ENCODE measurements at places on chromosomes 7 and 10. TPM values are rescaled to one million over a fixed set of nuclear protein-coding genes. Genes with fewer than 3 reads are reported as not detected.
A peak's percentile ranks its signal among the peaks of the same experiment; 100 is the strongest.

The ANXA8 gene
- 571 TPM for polyA plus RNA-seq

The HMX2 gene
- not detected for polyA plus RNA-seq

- DNase-seq: no peak
These were observed 12.7 kb downstream of the PLEKHA8 start for GRCh38 chr7:30040938-30041337.

DNA sequence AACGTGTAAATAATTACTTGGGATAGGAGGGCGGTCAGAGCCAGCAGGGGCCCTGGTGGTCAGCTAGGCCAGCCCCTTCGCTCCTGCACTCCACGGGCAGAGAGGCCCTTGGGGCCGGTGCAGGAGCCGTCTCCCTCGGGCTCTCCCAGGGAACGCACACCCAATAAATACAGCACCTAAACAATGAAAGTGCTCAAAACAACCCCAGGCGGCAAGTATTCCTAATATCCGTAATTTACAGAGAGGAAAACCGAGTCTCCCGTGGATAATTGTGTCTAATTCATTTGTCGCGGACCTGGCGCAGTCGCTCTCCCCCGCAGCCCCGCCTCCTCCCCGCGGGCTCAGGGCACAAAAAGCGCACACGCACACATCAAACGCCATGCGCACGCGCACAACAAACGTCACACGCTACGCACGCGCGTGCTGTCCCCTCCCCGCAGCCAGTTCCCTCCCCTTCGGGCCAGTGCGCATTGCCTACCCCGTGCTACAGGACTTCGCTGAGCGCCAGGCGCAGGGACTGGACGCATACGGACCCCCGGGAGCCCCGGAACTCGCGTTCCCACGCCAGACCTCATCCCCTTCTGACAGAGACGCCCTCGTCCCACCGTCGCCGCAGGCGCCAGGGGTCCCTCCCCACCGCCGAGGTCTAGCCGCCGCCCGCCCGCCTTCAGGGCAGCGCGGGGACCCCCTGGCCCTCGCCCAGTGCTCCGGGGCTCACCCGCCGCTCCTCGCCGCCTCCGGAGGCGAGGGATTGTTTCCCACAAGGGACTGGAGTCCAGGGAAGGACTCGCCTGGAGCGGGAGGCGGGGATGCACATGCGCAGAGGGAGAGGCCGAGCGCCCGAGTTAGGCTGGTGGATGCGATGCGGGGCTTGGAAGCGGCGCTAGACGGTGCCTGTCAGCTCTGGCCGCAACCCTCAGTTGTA is at the start of gene ZNF248:
TSS of gene ZNF248 (minus strand) at position 324 of the 925 bp plus-strand sequence. CDS start 1,300 bp downstream, outside the sequence.
- DNase-seq: peak; percentile 93

The ANKRD1 gene
- polyA plus RNA-seq: 0.16 TPM

DNA sequence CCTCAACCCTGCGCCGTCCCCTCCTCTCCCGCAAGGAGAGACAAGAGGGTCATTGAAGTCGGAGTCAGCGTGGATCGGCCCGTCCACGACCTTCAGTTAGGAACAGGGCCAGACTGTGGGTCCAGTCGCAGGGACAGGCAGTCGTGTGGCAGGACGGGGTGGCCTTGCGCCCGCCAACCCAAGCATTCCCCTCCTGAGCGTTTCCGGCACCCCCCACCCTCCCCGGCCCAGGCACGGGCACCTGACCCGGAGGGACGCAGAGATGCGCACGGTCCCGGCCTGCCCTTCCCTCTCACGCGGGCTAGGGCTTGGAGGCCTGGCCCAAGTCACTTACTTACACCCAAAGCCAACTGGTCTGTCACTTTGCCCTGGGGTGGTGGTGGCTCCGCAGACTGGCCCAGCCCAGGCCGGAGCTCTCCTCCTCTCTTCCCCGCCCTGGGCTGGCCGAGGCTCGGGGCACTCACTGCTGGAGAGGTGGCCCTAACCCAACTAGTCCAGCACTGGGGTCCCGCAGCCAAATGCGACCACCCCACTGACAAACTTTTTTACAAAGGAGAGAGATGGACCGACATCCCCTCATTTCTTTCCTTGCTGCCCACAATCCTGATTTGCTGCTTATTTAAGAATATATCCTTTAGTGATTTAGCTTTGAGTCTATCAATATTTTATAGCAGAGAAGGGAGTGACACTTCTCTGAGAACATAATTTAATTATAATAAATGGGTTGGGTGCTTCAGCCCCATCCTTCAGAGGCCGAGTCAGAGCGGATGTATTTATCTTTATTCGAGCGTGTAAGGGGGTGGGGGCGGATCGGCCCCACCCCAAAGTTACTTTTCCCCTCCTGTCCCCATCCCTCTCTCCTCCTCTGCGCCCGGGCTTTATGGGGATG is 1.2 kb upstream of the UNCX start:
- DNase-seq: no peak

The GNG11 gene
- polyA plus RNA-seq: 0.31 TPM

The PDZD7 gene
- polyA plus RNA-seq: 0.95 TPM

GRCh38 chr7:156192921-156193320 is 380.7 kb upstream of the SHH start:
- no peak for DNase-seq

DNA sequence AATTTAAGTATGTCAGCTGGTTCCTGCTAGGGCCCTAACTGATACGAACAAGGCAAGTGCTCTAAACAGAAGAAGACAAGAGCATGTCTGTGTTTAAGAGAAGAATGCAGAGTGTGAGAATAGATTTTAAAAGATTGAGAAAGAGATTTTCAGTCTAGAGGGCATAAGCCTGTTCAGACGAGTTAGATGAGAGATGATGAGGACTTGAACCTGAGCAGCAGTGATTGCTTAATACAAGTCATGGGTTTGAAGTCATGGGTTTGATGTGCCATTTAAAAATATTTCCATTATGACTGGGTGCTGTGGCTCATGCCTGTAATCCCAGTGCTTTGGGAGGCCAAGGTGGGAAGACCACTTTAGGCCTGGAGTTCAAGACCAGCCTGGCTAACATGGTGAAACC is 108.9 kb upstream of the PLXDC2 start:
- DNase-seq: peak; percentile 70

The ZDHHC16 gene
- 85.7 TPM for polyA plus RNA-seq

DNA sequence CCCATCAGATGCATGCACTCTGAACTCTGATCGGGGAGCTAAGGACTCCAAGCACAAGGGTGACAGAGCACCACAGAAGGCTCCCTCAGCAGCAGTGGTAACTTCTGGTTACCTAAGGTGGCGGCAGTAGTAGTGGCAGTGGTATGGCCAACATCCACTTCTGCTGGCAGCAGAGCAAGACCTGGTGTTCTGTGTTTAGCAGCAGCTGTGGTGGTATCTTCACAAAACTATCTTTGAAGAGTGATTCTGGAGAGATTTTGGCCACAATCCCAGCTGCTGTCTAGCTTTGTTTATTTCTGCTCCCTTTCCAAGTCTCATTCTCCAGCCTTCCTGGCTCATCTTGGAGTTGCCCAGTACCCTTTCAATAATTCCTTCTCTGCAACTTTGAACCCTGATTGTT is 102.4 kb upstream of the LRGUK start:
- no peak for DNase-seq
